Nucleus accumbens (tissue), 56 donors: ENCODE measurements at places on chromosomes 11 and 22.

DNA sequence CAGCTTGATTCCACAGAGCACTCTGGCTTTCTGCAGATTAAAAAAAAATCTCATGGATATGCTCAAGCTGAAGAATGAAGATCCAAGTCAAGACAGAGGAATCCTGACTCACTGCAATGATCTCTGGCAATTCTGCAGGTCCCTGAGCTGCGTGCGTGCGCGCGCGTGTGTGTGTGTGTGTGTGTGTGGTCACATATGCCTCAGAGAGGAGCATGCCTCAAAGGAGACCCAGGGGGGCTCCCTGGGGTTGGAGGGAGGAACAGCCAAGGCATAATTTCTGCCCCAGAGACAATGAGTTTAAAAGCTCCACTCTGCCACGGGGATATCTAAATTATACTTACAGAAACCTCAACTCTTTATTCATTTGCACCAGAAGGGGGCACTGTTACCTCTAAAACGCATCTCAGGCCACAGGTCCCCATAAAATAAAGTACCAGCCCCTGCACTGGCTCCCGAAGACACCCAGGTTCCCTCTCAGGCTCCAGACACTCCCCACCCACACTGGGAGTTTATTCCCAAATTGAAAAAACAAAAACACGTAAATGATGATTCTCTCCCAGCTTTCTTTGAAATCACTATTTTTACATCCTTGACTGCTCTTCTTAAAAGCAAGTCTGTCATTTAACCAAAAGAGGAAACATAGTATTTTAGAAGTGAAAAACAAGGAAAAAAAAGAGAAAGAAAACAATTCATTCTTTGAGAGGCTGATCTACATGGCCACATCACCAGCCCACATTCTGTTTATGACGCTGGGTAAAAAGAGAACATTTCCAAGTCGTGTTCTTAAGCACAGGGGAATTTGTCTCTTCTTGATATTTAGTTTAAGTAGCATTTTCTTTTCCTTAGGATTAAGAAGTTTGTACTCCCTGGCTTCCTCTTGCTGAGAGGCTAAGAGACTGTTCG is 401.0 kb downstream of the LARGE1 start:
- peak; percentile 55 for DNase-seq

- no peak for DNase-seq
Observed at GRCh38 chr22:29642694-29643093, 39.3 kb downstream of the NF2 start.

DNA sequence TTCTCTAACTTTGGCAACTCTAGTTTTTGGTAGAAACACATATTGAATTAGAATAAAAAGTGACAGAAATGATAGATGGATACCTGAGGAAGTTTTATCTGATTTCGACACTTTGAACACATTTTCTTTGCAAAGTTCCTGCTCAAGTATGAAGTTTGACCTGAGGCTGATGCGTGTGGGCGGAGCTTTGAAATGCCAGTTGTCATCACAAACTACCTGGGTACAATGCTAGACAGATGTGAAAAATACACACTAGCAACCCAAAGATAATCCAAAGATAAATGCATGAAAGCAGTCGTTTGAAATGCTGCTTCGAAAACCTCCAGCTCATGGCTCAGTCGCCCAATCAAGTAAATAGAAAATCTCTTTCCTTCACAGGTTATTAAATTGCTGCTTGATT is 54.8 kb downstream of the CD44 start:
- DNase-seq = no peak

DNA sequence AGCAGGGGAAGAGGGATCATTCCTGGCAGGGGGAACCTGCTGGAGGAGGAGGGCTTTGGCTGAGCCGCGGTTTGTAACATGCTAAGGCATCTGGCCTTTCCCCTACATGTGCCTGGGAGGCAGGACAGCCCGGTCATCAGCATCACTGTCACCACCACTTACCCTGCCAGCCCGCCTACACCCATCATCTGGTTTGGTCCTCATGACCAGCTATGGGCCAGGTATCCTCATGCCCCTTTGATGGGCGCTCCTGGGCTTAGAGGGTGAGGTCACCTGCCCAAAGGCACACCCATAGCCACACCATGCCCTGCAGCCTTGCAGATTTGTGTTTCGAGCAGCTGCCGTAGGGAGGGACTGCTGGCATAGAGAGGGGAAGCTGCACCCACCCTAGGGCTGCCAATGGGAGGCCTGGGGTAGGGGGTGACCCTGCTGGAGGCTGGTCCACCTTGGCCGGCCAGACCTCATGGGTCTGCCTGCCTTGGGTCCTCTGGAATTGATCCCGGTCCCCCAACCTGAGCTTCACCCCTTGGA is 2.6 kb downstream of the MRGPRF start:
- DNase-seq = no peak

- DNase-seq = no peak
Observed at GRCh38 chr11:102664001-102664752, 39.0 kb upstream of the MMP20 start.

GRCh38 chr11:62295504-62295903 is 3.4 kb downstream of the SCGB1D4 start:
- DNase-seq = no peak

DNA sequence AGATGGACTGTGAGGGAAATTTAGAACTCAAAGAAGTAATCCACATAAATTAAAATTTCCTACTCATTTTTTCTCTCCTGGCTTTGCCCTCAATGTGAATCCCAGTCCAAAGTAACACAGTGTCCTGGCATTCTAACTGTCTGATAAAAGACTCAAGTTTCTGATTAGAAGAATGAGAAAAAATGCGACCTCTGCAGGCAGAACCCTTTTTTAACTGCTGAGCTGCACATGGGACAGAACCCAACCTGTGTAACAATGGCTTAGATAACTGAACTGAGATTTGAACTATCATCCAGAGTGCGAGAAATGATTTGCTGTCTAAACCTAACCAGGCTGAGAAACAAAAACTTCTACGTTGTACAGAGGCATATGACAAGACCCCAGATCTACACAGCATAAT is 385.6 kb upstream of the LRRC4C start:
- DNase-seq = no peak

- peak; percentile 51 for DNase-seq
Observed at GRCh38 chr22:36590441-36591056, 61.6 kb upstream of the EIF3D start.

GRCh38 chr11:94925422-94926270 is 47.7 kb downstream of the CWC15 start:
- no peak for DNase-seq

DNA sequence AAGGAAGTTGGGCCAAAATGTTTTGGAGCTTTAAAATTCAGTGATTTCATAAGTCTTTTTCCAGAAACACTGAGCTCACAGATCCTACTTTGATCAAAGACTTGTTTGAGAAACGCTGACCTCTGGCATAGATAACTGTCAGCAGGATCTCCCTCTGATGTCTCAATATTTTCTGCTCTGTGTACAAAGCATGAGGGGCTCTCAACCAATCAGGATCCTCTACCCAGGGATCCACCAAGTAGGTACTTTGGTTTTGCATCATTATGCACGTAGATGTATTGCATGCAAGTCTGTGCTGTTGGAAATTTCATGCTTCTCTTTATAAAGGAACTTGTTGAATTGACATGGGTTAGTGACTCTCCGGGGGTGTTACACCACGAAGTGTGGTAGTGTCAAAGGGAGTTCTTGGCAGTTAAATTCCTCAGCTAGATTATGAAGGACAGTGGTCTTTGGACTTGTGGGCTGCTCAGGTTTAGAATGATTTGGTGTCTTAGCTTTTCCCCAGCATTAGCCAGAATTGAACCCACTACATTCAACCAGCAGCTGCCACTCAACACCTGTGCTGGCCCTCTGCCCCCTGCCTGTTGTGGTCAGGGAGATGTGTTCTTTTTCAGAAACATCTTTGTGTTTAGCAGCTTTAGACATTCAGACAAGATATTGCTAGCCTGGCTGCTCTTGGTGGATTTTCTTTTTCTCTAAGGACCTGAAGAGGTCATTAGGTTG is 1.7 kb upstream of the DIXDC1 start:
- no peak for DNase-seq

- DNase-seq = no peak
Observed at GRCh38 chr11:7574491-7575130, 60.8 kb downstream of the PPFIBP2 start.

GRCh38 chr11:17564687-17565042 is 17.6 kb downstream of the OTOG start:
- DNase-seq = no peak

DNA sequence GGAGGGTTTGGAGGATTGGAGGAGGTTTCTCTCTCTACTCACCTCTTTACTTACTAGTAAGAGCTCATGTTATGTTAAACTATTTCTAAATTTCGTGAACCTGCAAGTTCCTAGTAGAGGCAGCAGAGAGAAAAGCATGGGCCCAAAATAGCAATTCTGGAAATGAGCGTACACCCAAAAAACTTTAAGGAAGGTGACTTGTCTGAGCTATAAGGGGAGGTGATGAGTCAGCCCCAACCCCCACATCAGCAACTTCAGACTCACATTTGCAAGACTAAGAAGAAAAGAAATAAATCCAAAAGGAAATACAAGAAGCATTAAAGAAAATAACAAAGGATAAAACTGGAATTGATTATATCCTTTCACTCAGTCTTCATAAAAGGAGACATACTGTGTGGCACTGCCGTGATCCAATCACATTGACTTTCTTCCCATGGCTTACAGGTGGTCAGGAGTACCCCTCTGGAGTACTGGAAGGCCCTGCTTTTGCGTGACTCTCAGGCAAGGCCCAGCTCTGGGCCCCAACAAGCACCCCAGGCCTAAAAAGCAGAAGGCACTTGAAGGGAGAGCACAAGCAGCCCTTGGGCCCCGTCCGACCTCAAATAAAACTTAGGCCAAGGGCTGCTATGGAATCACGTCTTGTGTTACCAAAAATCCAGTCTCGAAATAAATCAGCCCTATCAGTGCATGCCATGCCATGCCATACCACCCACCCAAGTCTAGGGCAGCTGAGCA is 14.3 kb downstream of the PACSIN2 start:
- DNase-seq = peak; percentile 47

DNA sequence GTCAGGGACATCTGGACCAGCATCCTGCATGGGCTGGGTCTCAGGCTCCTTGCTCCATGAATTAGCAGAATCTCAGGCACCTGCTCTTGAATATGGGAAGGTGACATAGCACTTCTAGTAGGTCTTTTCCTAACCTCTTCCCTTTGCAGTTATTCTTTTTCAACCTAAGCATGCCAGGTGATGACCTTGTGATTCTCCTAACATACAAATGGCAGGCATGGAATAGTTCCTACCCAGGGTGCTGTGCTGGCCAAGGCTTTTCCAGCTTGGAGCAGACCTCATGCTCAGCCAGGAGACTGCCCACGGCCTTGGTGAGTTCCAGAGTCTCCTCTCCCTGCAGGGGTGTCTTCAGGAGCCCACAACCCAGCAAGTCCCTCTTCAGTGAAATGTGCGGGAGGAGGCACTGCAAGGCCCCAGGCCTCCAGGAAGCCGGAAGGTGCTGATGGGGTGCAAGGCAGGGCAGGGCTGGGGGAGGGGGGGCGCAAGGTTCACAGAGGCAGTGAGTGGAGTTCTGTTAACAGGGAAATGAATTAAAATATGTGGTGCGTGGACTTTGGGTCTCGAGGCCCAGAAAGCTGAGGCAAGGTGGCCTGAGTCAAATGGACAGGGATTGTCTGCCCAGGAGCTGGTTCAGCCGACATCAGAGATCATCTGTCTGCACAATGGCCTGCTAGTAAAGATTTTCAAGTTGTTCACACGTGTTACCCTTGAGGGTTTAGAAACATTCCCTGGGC is 75.9 kb upstream of the SEPTIN5 start:
- DNase-seq = no peak
